ENCODE measurements at places on chromosomes 2 and 18. TPM values are rescaled to one million over a fixed set of nuclear protein-coding genes. Genes with fewer than 3 reads are reported as not detected.

DNA sequence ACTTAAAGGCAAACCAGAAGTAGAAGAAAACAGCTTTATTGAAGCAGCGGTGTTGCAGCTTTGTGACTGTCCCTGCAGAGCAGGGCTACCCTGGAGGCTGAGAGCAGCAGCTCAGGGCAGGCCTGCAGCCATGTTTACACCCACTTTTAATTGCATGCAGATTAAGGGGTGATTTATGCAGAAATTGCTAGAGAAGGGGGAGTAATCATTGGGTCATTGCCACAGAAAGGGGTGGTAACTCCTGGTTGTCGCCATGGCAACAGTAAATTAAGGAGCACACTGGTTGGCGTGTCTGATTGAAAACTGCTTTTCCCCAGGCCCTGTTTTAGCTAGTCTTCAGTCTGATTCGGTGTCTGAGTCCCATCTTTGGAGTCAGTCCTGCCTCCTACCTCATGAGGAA is 195.4 kb upstream of the HDAC4 start:
- peak; percentile 30 for DNase-seq

GRCh38 chr2:129975016-129975774 is 4.3 kb upstream of the RAB6C start:
- DNase-seq: no peak

GRCh38 chr2:228669690-228670089 is 488.2 kb upstream of the SPHKAP start:
- DNase-seq: no peak

DNA sequence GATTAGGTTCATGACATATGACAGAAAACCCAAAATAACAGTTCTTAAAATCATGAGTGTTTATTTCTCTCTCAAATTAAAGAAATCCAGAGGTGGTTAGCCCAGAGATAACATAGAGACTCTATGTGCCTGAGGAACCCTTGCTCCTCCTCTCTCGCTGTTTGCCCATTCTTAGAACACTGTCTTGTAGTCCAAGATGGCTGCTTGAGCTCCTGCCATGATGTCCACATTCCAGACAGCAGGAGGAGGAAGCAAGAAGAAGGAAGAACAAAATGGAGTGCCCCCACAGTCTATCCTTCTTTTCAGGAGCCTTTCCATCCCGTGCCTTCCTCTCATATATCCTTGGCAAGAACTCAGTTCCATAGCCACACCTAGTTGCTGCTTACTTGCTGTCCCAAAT is 13.9 kb upstream of the ST8SIA5 start:
- DNase-seq: no peak

DNA sequence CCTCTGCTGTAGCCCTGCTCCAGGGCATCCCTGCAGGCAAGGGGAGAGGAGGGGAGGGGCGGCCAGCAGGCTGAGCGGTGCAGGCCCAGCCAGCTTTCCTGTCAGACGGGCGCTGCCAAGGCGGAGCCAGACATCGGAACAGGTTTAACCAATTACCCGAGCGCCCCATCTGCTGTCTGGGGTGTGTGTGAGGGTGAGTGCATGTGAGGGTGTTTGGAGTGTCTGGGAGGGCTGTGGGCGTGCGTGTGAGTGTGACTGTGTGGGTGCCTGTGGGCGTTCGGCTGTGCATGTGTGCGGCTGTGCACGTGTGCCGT is 20.0 kb downstream of the EMX1 start:
- no peak for DNase-seq

DNA sequence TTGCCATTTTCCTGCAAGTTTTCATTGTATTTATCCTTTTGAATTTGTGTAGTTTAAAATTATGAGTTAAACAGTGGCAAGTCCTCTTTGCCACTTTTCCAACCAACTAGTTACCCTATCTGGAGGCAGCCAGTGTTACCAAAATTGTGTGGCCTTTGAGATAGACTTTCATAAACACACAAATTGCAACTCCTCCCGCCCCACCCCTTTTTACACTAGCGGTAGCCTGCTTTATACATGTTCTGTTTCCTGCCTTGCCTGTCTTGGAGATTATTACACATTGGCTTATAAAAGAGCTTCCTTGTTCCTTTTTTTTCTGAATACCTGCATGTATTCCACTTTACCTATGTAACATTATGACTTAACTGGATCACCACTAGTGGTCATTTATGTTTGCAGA is 56.5 kb downstream of the RPIA start:
- DNase-seq: no peak

Gene CCDC85A
- 1.5 TPM for total RNA-seq

Gene FAM110C
- total RNA-seq: not detected

Gene RGPD3
- not detected for total RNA-seq

Data from osteocyte (in vitro differentiated cells).